ENCODE measurements at places on chromosomes 3 and 15.

DNA sequence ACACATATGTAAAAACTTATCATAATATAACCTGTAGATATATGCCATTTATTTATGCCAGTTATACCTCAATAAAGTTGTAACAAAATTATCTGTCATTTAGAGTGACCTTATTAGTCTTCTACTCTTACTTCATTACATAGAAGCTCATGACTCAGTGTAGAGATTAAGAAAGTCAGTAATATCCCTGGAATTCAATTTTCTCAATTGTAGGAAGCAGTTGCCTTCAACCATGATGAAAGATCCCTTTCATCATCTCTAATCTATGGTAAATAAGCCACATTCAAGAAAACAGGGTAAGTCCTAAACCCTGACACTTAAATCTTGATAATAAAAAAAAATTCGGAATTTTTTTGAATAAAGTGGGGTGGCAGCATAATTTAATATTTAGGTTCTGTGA is 216.5 kb upstream of the PEX5L start:
- DNase-seq = no peak

GRCh38 chr3:87206070-87206469 is 21.0 kb upstream of the CHMP2B start:
- no peak for DNase-seq

DNA sequence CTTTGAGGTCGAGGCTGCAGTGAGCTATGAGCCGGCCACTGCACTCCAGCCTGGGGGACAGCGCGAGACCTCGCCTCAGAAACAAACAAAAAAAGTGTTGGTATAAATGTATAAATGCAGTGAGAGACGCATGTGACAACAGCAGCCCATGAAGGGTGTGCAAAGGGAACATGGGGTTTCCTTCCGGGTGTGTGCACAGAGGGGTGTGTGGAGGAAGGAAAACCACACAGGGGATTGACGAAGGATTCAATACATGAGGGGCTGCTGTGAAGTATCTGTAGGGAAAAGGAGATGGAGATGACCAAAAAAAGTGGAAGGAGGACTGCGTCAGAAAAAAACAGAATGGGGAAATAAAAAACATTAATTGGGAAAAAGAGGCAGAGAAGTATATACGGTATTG is 1.1 kb downstream of the MTFMT start:
- no peak for DNase-seq

DNA sequence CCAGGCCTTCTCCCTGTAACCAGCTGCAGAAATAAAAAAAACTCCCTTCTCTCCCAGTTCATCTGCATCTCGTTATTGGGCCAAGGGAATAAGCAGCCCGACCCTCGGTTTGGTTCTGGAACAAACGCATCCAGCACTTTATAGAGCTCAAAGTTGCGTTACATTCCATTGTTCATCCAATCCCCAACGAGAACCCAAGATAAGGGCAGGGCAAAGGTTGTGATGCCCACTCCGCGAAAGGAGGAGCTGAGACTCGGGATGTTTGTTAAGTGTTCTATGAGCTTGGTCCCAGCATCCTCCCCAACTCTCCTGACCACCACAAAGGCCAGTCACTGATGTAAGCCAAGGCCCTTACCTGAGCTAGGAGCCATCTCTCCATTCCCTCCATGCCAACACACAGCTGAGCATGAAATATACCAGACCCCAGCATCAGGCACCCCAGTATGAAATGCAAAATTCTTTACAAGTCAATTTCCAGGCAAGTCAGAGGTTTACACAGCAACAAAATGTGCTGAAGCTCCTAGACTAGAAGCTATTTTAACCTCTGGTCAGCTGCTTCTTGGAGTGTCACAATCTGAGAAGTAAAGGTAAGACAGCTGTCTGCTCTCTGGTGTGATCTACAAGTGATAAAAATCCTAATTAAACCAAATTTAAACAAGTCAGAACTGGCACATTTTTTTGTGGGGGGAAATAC is 17.9 kb downstream of the CCDC12 start:
- DNase-seq = no peak

GRCh38 chr15:57427367-57427821 is 51.1 kb downstream of the CGNL1 start:
- peak; percentile 60 for DNase-seq

DNA sequence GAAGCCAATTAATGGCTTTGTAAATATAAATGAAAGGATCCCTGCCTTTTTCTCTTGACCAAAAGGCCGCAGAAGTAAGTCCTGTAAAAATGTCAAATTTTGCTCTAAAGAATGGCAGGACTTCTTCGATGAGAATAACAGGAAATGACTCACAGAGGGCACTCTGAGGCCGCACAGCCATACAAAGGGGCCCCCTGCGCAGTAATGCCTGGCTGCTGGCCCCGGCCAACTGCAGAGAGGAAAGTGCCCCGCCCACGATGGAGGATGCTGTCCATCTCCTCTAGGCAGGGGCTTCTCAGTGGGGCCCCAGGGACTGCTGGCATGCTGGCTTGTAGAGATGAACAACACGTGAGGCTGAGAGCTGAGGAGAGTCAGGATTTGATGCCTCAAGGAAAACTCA is 18.1 kb upstream of the SCN10A start:
- no peak for DNase-seq

- no peak for DNase-seq
These were observed 7.9 kb downstream of the SCN5A start for GRCh38 chr3:38641461-38642110.

GRCh38 chr15:41849861-41850260 is 11.2 kb downstream of the PLA2G4B start:
- no peak for DNase-seq

DNA sequence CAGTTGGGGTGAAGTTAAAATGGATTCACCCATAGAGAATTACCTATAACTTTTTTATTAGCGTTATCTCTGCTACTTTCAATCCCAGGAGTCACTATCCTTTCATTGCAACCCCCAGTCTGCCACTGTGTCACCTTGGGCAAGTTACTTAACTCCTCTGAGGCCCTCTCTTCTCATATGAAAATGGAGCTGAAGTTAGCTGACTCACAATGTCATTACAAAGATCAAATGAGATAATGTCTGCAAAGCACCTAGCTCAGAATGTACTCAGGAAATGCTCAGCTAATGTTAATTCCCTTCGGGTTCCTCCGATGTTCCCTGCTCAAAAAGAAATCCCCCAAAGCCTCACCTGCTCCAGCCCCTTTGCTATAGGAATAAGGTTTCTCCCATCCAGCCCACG is 50.0 kb downstream of the TRIM42 start:
- DNase-seq = no peak

DNA sequence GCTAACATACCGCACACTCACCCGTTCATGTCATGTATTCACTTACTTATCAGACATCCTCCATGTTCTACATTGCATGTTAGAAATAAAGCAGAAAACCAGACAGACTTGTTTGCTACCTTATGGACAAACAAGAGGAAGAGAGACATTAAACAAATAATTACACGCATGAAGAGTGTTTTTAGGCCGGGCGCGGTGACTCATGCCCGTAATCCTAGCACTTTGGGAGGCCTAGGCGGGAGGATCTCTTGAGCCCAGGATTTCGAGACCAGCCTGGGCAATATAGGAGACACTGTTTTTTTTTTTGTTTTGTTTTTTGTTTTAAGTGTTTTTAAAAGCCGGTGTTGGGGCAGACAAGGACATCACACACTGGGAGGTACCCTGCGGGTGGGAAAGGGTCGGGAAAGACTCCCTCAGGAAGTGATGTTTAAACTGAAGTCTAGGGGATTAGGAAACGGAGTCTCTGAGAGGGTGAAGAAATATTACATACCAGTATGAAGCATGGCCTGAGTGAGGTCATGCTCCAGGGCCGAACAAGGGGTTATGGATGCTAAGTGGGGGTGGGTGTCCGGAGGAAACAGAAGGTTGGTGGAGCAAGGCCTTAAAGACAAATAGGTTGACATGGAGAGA is 2.1 kb upstream of the USP3 start:
- no peak for DNase-seq

- no peak for DNase-seq
These were observed 207.5 kb downstream of the PDCD6IP start for GRCh38 chr3:34005886-34006285.

GRCh38 chr3:49880581-49881315 is 11.0 kb upstream of the CAMKV start:
- no peak for DNase-seq

DNA sequence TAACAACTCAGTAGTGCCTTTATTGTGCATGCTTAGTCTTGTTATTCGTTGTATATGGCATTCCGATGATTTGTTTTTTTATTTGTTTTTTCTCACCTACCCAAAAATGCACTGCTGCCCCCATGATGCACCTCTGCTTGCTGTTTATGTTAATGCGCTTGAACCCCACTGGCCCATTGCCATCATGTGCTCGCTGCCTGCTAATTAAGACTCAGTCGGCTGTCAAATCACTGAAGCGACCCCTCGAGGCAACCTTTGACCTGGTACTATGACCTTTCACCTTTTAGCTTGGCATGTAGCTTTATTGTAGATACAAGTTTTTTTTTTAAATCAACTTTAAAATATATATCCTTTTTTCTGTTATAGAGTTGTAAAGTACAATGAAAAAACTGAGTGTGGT is 177.8 kb downstream of the MBNL1 start:
- DNase-seq = no peak

- no peak for DNase-seq
These were observed 14.1 kb upstream of the CCR8 start for GRCh38 chr3:39315420-39315819.

GRCh38 chr3:195312714-195313113 is 41.8 kb upstream of the XXYLT1 start:
- no peak for DNase-seq

DNA sequence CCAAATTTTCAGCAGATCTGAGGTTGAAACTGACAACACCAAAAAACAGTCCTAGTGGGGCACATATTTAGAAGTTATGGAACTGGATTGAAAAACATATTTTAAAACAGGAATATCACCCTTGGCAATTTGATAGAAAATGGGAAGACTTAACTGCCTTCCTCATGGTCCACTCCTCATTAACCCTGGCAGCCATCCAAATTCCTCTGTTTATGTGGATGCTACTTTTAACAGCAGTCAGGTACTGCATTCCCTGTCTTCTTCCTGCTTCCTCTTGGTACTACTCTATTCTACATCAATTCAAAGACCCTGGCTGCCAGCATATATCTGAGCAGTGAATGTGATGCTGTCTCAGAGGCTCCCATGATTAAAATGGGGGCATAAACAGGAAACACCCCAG is 54.3 kb downstream of the PDE8A start:
- no peak for DNase-seq

DNA sequence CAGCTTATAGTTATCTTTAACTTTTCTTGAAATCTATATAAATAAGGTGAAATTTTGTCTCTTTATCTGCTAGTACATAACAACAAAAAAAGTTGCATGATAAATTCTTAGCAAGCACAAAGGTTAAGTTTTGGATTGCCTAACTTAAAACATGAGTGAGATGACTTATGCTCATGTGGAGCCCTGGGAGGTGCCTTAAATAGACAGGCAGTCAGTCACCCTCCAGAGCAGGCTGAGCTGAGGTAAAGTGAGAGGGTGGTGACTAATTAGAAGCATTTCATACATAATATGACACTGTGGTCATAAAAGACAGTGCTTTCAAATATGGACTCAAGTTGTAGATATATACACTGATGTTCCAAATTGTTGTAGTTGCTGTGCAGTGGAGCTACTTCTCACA is 14.6 kb upstream of the MME start:
- DNase-seq = no peak

DNA sequence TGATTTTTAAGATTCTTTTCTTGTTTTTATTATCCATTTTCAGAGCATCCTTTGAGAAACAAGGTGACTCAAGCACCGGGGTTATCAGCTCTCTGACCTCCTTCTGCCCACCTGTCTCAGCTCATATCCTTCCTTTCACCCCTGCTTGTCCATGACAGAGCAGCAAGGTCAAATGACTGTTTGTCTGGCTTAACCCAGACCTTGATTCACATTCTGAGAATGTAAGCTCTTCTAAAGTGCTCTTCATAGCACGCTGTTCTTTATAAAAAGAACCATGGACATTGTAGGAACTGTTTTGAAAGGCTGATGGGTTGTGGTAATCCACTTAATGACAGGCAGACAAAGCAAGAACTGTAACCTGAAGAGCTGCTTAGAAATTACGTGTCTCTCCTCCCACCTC is 122.5 kb downstream of the CHST2 start:
- no peak for DNase-seq

- DNase-seq = no peak
These were observed 139.6 kb upstream of the CGNL1 start for GRCh38 chr15:57236561-57237300.

- DNase-seq = no peak
These were observed 97.9 kb upstream of the PFN2 start for GRCh38 chr3:150068440-150069153.

DNA sequence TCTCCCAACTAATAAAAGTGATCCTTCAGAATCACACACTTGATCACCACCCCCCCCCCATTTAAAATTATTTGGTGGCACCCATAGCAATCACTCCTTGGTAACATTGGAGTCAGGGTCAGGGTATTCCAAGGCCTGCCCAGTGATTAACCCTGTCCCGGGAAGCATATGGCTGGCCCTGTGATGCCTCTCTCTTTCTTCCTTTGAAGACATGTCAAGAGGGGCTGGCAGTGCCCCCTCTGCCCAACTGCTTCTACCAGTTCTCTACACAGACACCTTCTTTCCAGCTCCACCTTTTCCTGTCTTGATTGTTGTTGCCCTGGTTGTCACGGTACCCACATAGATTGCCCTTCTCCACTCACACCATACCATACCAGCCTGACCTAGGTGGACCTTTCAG is 30.9 kb upstream of the MANF start:
- no peak for DNase-seq

- DNase-seq = no peak
These were observed 10.8 kb downstream of the XRN1 start for GRCh38 chr3:142436951-142437585.

GRCh38 chr3:140164922-140165590 is 230.1 kb downstream of the CLSTN2 start:
- no peak for DNase-seq

GRCh38 chr3:16390581-16390980 is 122.9 kb downstream of the RFTN1 start:
- DNase-seq = no peak

GRCh38 chr3:189953551-189953950 is 167.1 kb downstream of the P3H2 start:
- DNase-seq = no peak

DNA sequence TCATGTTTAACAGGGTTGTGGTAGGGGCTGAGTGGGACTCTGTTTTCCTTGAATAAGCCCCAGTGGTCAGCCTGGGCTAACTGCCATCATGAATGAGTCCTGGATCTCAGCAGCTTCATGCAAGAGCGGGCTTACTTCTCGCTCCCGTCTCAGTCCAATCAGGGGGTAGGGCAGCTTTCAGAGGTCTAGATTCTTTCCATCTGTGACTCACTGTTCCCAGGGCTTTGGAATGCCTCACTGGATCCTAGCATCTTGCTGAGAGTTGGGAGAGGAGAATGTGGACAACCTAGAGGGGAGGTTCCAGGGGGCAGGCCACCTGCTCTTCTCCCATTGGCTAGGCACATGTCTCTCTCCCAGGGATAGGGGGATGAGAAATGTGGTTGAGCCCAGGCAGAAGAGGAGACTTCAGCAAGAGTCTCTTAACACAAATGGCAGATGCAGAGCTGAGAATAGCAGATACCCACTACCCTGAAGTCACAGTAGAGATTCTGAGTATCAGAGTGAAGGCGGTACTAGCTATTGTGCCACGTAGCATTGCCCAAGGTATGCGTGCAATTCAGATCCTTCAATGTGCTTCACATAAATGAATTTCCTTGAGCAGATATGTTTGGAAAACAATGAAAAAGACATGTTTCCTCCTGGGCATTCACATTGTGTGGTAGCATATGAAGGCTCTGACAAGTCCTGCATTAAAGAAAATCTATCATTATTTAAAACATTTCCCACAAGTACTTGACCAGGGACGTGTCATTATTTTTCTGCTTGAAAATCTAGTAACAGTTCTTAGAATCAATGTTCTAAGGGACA is 257.7 kb upstream of the PROK2 start:
- DNase-seq = no peak

Measured in iPS DF 19.7 (cell line).